ENCODE measurements at places on chromosomes 13 and 19.

DNA sequence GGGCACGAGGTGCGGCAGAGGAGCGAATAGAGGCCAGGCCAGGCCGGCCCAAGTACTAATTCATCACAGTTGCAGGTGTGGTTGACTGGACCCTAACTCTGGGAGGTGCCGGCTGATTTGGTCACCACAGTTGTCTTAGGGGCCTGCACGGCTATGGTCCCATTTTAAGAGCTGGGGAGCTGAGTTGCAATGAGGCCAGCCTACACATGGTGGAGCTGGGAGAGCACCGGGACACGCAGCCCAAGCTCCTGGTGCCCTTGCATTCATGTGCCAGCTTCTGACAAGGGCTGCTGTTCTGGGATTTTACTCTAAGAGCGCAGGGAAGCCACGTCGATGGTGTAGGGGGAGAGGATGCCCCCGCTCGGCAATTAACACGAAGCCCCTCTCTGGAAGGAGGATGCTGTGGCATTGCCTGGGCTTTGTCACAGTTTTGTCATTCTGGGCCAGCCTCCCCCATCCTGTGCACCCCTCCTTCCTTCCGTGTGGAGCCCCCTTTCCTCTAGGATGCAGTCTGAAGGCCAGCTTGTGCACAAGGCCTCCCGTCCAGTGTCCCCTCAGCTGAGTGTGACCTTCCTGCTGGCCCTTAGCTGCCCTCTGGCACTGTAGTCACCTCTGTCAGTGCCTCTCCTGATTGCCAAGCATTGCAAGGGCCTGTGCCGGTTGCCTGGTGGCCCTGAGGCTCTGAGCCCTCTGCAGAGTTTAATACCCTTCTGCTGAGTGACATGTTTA, 109.4 kb upstream of the C1QTNF9B start:
- DNase-seq = no peak

GRCh38 chr19:30651066-30651465, 278.9 kb downstream of the ZNF536 start:
- no peak for DNase-seq

DNA sequence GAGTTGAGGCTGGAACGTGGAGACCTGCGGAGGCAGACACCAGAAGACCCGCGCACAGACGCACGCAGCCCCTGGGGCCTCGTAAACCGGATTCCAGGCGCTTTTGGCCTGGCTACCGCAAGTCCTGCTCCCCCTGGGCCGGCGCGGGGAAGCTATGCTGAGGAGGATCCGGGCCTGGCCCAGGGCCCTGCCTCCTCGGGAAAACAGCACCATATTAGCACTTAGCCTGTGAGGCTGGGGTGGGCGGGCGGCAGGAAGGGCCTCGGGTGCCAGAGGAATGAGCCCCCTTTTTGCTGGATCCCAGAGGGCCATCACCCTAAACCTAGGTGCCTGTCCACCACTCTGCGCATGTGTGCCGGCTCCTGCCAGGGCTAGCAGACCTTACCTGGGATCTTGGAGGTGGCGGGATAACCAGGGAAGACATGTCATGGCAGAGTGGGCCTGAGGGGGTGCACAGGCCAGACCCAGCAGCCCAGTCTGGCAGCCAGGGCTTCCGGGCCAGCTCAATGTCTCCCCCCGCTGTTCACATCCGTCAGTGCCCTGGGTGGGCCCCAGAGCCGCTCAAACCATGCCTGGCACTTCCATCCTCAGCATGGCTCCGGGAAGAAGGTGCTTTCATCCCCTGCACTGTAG, 7.3 kb downstream of the ELOF1 start:
- DNase-seq = no peak

DNA sequence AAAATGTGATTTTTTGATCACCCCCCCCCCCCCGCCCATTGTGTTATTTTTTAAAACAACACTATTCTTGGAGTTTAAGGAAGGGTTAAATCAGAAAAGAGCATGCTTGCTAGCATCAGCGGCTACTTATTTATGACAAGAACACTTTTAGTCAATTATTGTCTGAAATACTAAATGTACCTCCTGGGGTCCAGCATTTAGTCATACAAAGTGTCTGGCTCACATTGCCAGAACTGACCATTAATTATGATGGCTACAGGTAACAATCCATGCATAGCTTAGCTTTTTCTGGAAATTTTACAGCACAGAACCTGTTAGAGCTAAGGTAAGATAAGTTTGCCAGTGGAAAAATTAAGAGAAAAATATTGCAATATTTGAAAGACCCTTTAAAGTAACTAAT, 90.1 kb downstream of the PCDH9 start:
- no peak for DNase-seq

DNA sequence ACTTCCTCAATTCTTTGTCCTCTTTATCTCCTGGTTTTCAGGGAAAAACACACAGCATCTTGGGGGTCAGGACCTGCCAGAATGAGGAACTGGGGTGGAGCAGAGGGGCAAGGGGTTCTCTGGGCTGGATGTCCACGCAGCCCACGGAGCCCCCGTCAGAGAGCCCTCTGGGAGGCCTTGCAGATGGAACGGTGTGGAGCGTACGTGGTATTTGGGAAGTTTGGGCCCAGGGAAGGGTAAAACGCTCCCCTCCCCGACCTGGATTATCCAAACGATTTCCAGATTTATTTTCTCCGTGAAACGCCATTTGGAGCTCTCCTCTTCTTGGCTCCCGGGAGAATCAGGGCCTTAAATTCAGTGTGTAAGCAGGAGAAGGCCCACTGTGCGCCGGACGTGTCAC, 51.7 kb upstream of the ZNF536 start:
- DNase-seq = no peak

- no peak for DNase-seq
Measured at GRCh38 chr13:59677966-59678814, 485.5 kb downstream of the DIAPH3 start.

- DNase-seq = no peak
Measured at GRCh38 chr19:49939721-49940481, 10.6 kb upstream of the NUP62 start.

All from left ventricle myocardium inferior (tissue), 1 donor.